ENCODE measurements at places on chromosomes 2 and 18.

- no peak for DNase-seq
Measured at GRCh38 chr2:169397697-169398096, 35.4 kb upstream of the LRP2 start.

- DNase-seq: no peak
Measured at GRCh38 chr2:73072416-73072815, 904 bp upstream of the SFXN5 start.

GRCh38 chr2:238952261-238952919 is 104.5 kb downstream of the TWIST2 start:
- DNase-seq: no peak

GRCh38 chr2:187024739-187025138 is 175.8 kb upstream of the ZSWIM2 start:
- DNase-seq: no peak

DNA sequence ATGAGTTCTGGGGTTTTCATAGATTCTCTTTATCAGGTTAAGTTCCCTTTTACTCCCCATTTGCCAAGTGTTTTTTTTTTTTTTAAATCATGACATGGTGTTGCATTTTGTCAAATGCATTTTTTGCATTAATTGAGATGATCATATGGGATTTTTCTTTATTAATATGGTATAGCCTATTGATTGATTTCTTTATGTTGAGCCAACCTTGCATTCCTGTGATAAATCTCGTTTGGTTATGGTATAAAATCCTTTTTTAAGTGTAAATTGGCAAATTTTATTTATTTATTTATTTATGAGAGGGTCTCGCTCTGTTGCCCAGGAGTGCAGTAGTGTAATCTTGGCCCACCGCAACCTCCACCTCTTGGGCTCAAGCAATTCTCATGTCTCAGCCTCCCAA is 81.5 kb upstream of the ACVR1 start:
- DNase-seq: no peak

DNA sequence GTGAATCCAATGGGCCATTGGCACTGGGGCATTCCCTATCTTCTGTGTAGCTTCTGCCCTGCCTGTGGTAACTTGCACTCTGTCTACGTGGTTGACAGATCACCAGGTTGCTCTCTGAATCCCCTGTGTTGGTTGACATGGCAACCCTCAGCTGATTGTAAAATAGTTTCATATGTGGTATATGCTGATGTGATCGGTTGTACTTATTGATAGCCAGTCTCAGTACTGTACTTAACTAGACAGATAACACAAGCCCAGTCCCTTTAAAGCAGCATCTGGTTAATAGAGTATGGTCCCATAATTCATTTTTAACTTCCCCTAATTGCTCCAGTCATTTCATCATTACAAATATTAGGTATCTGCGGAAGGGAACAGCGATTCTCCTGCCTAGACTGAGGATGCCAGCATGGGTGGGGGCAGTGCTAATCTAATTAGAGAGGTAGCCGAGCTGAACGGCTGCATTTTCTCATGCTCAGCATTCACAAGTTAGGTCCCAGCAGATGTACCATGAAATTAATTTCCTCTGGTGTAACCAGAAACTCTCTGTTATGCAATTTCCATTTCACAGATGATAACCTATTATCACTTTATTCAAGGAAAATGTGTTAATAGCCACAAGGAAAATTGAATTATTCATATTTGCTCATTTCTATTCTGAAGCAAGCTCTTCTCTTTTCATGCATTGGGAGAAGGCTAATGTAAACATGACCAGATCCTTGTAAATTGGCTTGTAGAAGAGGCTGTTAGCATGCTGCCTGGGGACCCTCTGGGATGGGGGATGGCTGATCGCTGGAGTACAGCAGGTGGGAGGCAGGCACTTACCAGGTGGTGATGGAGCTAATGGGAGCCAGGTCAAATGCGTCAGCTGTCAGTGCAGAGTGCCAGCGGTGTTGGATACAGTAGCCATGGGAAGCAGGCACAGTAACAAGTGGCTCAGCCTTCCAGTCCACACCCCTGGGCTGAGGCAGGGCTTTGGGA is 608.3 kb downstream of the GALR1 start:
- no peak for DNase-seq

GRCh38 chr18:48979944-48980890 is 29.5 kb upstream of the SMAD7 start:
- no peak for DNase-seq

DNA sequence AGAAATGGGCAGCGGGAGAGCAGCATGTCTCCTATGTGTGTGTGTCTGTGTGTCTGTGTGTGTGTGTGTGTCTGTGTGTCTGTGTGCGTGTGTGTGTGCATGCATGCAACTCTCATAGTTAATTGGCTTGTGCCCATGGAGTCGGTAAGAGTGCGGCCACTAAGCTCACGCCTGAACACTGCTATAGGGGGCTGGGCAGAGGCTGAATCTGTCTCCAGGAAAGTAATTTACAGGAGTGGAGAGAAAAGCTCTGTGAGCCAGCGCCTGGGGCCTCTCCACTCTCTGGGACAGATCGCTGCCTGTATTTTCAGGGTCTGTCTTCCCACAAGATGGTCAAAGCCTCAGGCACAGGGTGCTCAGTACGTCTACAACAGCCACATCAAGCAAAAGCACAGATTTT is 553.4 kb downstream of the TNS1 start:
- DNase-seq: no peak

DNA sequence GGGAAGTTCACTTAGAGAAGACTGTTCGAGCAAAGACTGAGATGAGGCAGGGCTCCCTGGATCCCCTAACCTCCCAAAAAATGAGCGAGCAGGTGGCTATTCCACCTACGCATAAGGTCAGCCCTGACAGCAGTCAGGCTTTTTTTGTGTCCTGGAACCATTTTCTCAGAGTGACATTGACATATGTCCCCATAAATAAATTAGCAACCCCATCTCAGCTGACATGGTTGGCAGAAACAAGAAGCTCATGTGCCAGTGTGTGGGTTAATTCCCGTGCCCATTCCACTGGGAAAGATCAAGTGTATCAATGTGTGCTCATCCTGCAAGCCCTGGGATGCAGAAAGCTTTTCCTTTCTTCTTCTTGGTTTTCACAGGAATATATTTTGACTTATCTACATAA is 740.4 kb upstream of the CELF4 start:
- no peak for DNase-seq

All from stimulated activated CD8-positive, alpha-beta memory T cell treated with anti-CD3 and anti-CD28 coated beads, Interleukin-15, amount 100 ng/mL, for 48 hours (primary cell).